ELR (cell line): ENCODE measurements at places on chromosomes 2 and 18.
A peak's percentile ranks its signal among the peaks of the same experiment; 100 is the strongest.

- DNase-seq: no peak
These were observed 1.4 kb downstream of the MCM6 start for GRCh38 chr2:135874777-135875365.

DNA sequence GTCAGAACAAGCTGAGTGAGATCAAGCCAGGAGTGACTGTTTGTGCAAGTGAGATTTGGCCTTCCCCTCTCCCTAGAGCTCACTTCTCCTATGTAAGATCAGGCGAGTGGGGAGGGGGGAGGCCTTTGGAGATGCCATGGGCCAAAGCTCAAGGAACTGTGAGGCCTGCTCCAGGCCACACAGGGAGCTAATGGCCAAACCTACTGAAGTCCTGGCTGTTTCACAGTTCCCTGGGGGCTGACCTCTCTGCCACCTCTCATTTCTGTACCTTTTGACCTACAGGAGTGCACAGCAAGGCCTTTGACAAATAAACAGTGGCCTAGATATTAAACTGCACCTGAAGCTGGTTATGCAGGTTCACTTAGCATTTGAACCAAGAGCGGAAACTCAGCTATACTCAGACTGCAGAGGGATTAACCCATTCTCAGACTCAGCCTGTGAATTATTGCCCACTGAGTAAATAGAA is 235.0 kb upstream of the NT5C1B start:
- no peak for DNase-seq

DNA sequence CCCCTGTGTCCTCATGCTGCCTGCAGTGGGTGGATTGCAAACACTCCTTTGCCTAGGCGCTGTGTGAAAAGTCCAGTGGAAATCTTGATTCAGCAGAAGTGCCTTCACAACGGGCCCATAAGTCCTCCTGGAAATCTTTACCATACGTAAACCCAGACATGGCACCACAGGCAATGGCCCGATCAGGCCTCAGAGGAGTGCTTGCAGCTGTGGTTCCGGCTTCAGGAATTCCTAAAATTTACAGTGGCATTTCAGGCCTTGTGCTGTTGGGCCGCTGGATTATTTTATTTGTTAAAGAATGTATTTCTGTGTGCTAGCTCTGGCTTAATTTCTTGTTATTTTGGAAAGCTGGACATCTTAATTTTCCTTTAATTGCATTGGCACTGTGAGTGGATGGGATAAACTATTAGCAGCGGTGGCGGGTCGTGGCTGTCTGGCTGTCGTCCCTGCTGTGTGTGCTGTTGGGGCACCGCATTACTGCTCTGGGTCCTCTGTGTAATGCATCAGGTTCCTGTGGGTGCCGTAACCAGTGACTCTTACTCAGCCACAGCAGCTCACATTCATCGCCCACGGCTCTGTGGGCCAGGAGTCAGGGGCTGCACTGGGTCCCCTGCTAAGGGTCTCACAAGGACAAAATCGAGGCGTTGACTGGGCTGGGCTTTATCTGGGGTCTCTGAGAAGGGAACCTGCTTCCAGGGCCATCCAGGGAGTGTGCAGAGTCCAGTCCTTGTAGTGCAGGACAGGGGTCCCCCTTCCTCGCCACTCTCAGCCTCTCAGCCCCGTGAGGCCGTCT is 73.1 kb downstream of the RTP5 start:
- no peak for DNase-seq

GRCh38 chr2:11876436-11876835 is 130.0 kb downstream of the LPIN1 start:
- no peak for DNase-seq

DNA sequence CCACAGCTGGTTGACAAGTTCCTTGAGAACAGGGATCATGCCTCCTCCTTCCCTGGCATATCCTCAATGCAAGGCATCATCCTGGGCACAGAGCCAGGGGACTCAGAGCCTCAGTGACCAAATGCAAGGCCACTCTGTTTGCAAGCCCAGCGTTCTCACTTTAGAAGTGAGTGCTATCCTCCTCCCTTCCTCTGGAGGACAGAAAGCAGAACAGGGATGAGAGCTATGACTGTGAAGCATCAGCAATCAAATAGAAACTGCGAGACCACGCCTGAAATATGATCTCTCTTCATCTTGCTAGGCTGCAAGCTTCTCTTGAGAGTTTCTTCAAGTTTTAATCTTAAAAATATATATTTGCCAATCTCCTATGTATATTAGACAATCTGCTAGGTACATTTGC is 119.8 kb downstream of the LRATD1 start:
- peak; percentile 4 for DNase-seq

DNA sequence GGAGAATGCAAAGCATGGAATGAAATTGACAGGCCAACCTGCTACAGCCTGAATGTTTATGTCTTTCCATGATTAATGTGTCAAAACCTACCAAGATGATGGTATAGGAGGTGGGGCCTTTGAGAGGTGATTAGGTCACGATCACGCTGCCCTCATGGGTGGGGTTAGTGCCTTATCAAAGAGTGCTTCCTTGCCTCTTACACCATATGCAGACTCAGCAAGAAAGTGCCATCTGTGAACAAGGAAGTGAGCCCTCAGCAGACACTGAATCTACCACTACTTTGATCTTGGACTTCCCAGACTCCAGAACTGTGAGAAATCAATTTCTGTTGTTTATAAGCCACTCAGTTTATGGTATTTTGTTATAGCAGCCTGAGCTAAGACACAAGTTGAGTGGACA is 147.5 kb upstream of the BCL2L11 start:
- DNase-seq: no peak

DNA sequence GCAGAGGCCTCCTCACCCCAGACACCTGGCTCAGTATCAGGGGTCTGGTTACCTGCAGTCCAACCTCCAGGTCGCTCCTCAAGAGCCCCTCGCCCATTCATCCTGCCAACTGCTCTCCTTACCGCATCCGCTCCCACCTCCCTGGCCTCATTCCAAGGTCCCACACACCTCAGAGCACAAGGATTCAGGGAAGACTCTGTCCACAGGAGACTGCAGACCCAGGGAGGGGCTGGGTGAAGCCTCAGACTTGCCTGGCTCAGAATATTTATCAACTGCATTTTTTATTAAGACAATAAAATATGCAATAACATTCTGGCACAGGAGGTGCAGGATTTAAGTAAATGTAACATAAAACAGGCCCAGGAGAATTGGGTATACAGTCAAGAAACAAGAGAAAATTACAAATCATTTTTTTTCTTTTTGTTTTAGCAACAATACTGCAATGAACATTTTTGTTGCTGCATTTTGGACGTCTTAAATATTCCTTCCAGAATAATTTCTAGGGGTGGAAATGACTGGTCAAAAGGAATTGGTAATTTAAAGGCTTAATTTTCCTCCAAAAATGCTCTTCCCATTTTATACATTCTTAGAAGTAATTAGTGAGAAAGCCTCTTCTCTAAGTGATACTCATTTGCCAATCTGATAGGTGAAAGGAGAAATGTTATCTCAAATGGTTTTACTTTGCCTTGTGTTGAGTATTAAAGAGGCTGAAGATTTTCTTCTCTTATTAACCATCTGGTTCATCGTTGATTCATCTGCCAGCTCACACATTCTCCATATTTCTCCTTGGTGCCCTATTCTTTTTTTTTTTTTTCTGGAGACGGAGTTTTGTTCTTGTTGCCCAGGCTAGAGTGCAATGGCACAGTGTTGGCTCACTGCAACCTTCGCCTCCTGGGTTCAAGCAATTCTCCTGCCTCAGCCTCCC is 42.5 kb downstream of the TEX44 start:
- DNase-seq: peak; percentile 63

DNA sequence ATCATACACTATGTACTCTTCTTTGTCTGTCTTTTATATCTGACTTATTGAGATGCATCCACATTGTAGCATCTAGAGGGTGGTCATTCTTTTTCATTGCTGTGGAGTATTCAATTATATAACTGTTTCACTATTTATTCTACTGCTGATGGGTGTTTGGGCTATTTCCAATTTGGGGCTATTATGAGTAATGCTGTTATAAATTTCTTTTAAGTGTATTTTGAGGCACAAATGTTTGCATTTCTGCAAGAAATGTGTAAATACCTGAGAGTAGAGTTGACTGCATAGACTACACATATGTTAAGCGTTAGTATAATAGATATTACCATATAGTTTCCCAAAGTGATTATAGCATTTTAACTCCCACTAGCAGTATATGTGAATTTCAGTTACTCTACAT is 26.9 kb upstream of the PPP1R1C start:
- no peak for DNase-seq

GRCh38 chr2:165239230-165239629 is at the start of gene SCN2A:
Gene SCN2A, plus strand, starts transcription at chr2:165239414. Its CDS starts 56,410 bp downstream, at chr2:165295824.
- DNase-seq: peak; percentile 69

- no peak for DNase-seq
These were observed 119.3 kb upstream of the ZSWIM2 start for GRCh38 chr2:186968277-186968676.

DNA sequence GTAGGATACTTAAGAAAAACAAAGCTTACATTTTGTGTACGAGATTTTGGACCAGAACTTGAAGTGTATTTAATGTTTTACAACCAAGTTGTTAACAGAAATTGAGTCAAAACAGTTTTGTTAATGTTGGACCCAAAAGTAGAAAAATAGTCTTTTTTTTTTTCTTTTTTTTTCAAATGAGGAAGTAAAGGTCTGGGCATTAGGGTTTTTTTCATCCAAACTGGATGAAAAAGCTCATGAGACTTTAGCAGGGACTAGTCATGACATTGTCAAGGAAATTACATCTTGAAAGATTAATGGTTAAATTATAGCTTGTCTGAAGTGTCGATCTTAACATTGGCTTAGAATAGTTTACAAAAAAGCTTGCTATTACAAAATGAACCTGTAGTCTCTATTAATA is 32.3 kb downstream of the CCNT2 start:
- DNase-seq: no peak

- DNase-seq: peak; percentile 84
These were observed 543.4 kb downstream of the IRS1 start for GRCh38 chr2:226256237-226256636.

- DNase-seq: no peak
These were observed 1.5 kb upstream of the SPTBN1 start for GRCh38 chr2:54454548-54455130.

GRCh38 chr2:211944572-211944971 is 594.0 kb downstream of the ERBB4 start:
- DNase-seq: peak; percentile 25

- no peak for DNase-seq
These were observed 120.1 kb downstream of the LRP1B start for GRCh38 chr2:142010477-142011270.

DNA sequence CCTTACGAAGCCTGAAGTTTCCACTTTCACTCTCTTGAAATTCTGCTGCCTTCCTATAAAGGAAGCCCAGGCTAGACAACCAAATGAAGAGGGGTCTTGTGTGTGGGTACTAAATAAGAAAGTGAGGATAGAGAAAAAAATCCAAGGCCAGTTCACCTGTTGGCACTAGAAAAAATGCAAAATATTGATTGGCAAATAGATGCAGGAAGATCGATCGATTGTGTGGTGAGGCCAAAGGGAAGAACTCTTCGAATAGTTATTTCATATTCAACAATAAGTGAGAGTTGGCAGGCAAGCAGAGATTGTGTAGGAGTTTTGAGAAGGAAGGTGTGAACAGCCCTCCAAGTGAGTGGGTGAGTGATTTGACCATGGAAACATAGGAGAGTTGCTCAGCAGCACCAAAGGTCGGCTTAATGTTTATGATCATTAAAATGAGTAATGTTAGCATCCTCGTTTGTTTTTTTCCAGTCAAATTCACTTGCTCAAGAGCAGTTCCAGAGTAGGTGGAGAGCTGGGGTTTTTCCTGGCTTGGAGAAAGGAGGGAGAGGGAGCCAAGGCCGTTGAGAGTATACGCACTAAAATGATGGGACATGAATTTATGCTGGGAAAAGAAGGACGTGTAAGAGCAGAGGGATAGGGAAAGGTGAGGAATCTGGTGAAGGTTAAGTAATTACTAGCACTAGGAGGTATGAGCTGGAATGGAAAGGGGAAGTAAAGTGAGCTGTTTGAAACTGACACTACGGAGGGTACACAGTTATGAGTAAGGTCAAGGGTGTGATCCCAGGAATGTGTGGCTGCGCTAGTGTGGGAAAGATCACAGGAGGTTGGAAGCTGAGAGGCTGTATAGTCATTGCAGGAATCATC is 1.1 kb upstream of the NAPG start:
- peak; percentile 54 for DNase-seq

- DNase-seq: peak; percentile 12
These were observed 971.3 kb upstream of the FAM98A start for GRCh38 chr2:34570266-34570872.

GRCh38 chr18:53883771-53884170 is 340.7 kb downstream of the MBD2 start:
- no peak for DNase-seq

GRCh38 chr2:175054340-175054739 is 49.2 kb upstream of the CHN1 start:
- DNase-seq: no peak

DNA sequence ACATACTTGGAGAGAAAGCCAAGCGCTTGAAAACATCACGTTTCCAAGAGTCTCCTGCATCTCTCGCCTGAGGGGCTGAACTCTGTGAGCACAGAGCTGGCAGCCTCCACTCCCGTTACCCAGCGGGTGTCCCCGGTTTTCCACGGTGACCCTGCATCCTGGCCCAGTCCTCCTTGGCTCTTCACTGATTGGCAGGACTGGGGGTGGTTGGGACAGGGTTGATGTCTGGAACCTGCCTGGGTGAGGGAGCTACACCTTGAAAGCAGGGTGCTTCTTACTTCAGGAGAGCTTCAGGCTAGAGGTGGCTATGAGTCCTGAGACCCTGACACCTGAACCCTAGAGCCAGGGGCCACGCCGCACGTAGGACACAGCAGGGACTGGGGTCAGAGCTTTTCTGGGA is 234.1 kb downstream of the DYSF start:
- no peak for DNase-seq

DNA sequence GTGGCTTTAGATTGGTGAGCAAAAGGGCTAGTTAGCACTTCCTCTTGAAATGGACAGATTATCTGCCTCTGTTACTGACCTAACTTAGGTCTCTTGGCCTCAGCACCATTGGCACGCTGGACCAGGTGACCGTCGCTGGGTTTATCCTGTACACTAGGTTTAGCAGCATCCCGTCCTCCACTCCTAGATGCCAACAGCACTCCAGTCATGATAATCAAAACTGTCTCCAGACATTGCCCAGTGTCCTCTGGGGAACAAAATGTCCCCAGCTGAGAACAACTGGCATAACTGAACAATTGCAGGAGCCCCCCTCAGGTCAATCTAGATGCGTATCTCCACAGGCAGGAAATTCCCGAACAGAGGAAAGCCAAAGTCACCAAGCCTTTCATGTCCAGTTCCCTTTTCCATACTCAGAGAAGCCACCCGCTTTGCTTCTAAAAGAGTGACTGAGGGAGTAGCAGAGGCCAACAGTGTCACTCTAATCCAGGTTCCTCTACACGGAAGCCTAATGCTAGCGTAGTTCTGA is 27.3 kb downstream of the E2F6 start:
- DNase-seq: no peak
